ENCODE measurements at places on chromosomes 6 and 20.

DNA sequence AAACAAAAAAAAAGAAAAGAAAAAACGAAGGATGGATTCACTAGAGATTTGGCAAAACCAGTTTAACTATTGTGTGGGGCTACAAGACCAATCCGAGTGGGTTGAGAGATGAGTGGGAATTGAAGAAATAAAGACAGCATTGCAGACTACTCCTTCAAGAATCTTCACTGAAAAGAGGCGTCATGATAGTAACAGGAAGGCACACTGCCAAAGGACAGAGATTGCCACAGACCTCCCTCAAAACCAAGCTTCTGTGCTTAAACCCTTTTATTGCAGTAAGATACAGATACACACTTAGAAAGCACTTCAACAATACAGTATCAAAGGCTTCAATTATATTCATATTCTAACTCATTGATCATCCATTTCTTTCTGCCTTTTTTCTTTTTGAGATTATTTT, 103.9 kb downstream of the IPCEF1 start:
- DNase-seq: no peak

DNA sequence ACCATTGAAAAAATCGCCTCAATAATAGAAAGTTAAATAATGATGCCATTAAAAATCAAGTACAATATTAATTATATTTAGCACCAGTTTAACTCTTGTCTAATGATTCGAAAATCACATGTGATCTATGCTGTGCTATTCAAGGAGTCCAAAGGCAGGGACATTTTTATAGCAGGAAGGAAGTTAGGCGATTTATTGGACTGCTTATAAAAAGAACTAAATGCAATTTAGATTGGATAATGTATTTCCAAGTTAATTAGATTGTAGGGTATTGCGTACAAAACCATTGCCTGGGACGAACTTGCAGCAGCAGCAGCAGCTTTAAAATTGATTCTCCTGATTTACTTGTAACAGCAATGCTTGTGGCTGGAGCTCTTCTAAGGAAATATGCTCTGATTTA, 87.4 kb upstream of the TMEM181 start:
- no peak for DNase-seq

DNA sequence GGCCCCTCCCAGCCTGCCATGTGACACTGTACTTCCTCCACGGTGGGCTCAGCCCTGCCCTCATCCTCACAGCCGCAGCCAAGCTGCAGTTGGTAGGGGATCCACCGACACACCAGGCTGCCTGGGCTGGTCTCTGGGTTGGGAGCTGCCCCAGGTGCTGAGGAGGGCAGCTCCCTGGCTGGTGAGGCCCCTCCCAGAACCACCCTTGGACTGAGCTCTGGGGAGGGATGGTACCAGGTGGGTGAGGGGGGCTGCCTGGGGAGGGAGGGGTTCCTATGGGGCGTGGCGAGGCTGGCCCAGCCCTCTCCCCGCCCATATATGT, 185 bp upstream of the TNFRSF6B start:
- no peak for DNase-seq

DNA sequence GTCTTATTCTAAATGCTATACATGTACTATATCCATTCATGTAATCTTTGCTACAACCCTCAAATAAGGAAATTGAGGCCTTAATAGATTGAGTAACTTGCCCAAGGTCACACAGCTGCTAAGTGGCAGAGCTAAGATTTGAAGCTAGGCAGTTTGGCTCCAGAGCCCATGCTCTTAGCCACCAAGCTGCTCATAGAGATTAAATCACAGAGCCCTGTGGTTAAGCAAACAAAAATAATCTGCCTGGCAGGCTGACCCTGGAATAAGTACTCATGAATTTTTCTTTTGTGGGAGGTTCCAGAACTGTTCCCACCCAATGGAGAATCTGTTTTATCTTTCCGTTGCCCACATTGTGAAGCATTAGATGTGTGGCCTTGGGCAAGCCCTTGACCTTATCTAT, 7.4 kb downstream of the AAR2 start:
- DNase-seq: no peak

DNA sequence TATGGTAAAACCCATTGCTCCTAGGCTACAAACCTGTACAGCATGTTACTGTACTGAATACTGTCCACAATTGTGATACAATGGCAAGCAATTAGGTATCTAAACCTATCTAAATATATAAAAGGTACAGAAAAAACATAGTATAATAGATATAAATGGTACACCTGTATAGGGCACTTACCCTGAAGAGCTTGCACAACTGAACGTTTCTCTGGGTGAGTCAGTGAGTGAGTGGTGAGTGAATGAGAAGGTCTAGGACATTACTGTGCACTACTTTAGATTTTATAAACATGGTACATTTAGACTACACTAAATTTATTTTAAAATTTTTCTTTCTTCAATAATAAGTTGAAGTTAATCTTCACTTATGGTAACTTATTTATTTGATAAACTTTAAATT, 119.9 kb upstream of the CEP85L start:
- no peak for DNase-seq

DNA sequence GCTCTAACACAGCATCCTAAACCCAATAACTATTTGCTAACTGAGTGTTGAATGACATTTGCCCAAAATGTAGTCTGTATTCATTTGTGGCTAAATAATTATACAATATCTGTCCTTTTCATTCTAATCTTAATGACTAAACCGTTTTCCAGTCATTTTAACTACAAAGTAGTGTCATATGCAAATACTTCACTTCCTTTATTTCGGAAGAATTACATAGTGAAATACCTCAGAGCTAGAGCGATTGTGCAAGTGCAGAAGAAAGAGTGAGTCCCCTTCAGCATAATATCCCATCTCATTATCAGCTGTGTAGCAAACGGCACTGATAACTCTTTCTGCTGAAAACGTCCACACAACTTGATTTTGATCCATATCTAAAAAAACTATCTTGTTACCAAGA, 66.2 kb downstream of the ROS1 start:
- DNase-seq: no peak

DNA sequence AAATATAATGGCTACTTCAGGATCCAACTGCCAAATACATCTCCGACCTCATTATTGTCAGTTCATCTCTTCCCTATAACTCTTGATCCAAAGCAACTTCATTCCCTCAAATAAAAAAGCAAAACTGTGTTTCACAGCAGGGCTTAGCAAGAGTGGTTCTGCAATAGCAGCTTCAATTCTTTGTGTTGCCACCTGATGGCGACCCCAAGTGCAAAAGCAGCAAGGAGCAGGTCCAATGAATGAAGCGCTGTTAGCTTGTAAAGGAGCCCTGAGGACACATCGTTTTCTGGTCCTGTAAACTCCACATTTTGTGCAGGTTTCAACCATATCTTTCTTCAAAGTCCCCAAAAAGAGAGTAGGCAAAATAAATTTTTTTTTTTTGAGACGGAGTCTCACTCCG, 19.6 kb downstream of the RTN4IP1 start:
- no peak for DNase-seq

GRCh38 chr6:73455865-73456629, 4.0 kb upstream of the CGAS start:
- no peak for DNase-seq

- no peak for DNase-seq
Measured at GRCh38 chr6:19597809-19598320, 239.3 kb upstream of the ID4 start.

DNA sequence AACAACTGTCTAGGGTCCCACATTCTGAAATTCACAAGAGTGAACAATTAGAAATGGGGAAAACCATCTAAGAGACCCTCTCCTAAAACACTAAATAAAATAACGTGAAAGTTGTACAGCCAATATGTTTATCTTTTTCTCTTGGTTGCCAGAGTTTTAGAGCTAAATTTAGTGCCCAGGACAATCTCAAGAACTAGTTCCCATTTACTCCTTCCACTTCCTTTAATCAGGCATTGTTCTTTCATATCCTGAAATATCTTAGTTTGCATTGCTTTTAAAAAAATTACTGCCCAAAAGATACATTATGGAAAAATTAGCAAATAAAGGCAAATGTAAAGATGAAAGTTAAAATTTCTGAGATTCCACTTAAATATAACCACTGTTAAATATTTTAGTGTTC, 33.1 kb upstream of the UBR2 start:
- no peak for DNase-seq

GRCh38 chr6:167211881-167212712, 54.3 kb upstream of the GPR31 start:
- no peak for DNase-seq

GRCh38 chr6:37615564-37616340, 81.9 kb downstream of the MDGA1 start:
- no peak for DNase-seq

DNA sequence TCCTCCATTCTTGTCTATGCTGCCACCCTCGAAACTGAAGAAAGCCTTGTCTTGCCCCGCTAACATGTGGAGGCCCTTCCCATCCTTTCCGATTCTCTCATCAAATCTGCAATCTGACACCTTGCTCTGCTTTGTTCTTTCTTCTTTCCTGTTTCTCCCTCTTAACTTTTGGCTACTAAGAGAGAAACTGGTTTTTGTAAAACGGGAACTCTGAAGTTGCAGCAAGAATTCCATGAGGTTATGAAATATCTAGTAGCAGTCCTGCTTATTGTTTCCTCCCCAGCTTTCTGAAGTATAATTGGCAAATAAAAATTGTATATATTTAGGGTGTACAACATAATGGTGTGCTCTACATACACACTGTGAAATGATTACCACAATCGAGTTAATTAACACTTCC, 80.2 kb downstream of the MAP7 start:
- DNase-seq: no peak

- no peak for DNase-seq
Measured at GRCh38 chr20:58322083-58322482, 12.6 kb downstream of the RAB22A start.

GRCh38 chr6:154450498-154450897, 60.0 kb downstream of the CNKSR3 start:
- DNase-seq: no peak

DNA sequence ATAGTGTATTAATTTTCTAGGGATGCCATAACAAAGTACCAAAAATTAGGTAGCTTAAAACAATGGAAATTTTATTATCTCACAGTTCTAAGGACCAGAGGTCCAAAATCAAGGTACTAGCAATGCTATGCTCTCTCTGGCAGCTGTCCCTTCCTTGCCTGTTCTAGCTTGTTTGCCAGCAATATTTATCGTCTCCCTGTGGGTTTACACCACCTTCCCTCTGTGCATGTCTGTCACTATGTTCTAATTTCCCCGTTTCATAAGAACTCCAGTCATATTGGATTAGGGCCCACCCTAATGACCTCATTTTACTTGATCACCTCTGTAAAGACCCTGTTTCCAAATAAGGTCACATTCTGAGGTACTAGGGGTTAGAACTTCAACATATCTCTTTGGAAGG, 217.2 kb downstream of the IBTK start:
- no peak for DNase-seq

DNA sequence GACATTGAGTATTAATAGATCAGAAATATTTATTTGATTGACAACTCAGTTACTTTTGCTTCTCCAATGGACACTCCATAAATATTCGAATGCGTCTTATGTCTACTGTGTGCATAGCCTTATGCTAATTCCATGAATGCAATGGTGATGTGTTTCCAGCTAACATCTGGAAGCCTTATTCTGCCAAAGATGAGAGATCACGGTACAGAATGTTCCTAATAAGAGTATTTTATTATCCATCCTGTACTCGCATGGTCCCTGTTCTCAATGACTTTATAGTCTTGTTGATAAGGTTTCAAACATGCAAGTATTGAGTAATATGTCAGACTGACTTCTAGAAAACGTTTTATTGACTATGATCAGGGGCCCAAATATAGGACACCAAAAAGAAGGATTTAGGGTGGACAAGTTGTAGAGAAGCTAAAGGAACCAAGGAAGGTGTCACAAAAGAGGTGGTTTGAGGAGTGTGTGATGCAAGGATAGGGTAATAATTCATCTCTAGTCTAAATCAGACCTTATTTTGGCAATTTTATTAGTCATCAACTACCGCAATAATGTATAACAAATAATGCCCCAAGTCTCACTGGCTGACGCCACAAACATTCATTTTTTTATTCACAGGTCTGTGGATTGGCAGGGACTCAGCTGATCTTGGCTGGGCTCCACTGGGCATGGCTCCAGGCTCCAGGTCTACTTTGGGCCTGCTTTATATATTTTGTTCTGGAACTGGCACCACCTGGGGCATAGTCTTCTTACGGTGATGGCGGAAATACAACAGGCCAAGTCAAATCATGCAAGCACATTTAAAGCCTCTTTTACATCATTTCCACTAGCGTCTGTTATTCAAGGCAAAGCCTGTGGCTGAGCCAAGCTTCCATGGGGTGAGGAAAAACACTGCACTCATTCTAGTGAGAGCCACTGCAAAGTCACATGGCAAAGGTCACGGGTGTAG, 24.5 kb upstream of the CD83 start:
- no peak for DNase-seq
